Activated naive CD8-positive, alpha-beta T cell treated with anti-CD3 and anti-CD28 coated beads, Interleukin-2, amount 50 U/mL, for 24 hours (primary cell): ENCODE measurements at places on chromosomes 13 and 19.

DNA sequence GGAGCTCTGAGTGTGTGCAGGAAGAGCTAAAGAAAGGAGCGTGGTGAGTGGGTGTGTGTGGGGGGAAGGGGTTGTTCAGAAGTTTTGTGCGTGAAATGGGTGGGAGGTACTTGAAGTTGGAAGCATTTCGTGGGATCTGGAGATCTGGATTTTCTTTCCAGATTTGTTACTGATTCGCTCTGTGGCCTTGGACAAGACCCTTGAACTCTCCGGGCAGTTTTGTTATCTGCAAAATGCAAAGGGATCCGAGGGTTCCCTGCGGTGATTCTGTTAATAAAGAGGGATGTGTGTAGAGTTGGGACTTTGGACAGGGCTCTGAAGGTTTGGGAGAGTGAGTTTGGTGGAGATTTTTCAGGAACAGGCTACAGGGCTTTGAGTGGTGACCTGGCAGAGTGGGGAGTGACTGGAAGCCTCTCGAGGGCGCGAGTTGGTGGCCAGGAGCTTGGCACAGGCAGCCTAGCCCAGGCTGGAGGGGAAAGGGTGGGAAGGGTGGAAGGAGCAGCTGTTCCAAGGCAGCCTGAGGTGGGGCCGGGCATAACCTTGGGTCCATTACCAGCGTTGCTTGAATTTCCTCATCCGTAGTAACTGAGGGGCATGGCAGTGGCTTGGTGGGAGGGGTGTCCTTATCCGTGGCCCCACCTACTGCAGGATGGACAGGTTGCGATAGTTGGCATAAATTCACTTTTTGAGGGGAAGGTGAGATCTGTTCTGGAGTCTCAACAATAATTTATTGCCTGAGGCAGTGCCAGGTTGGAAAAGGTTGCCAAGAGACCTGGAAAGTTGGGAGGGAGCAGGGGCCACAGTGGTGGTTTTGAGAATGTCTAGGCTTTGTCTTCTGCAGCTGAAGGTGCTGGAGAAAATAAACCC lies 2.1 kb downstream of the ACTN4 start:
- DNase-seq: no peak

GRCh38 chr13:66492479-66492878 lies 737.7 kb downstream of the PCDH9 start:
- DNase-seq: no peak

DNA sequence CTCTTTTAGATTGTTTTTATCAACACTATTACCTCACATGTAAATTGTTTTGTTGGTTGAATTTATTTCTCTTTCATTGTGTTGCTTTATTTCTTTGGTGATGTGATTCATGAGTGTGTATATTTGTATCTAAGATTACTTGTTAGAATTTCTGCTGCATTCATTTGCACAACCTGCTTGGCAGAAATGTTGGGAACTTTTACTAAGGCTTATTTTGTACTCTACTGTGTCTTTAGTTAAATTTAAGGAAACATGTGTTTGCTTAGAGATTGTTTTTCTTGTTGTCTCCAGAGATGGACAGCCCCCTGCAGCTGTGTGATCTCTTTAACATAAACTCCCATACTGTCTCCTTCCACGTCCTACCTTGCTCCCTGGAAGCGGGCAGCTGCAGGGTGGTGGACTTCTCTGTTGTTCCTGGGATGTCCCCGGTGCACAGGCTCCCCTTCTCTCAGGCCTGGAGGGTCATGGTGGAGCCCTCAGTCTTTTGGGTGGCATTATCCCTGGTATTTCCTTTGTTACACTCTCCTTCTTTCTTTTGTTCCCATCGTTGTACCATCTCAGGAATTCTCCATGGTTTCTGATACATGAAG lies 212.0 kb upstream of the SPRY2 start:
- no peak for DNase-seq

DNA sequence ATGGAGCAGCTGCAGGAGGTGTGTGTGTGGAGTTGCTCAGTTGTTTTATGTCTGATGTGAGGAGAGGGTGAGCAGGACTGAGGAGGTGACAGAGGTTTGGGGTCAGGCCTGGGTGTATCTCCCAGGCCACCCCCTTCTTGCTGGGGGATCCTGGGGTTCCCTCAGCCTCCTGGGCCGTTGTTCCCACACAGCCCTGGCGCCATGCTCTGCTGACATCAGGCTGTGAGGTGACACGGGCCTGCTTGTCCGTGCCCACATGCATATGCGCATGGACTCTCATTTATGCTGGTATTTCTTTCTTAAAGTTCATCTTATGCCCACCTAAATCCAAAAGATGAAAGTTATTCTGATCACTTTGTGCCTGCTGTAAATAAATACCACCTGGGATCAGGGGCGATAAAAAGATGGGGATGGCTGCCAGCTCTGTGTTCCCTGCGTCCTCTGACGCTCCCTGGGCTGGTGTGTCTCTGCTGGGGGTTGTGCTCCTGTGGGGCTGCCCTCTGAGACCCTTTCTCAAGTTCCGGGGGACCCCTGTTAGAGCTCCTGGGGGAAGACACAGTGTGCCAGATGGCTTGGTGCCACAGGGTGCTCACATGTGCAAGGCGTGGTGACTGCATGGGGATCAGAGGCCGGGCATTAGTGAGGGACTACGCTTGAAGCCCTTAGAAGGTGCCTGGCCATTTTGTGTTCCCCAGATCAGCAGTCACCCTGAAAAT lies 12.6 kb downstream of the NAXD start:
- DNase-seq: no peak

DNA sequence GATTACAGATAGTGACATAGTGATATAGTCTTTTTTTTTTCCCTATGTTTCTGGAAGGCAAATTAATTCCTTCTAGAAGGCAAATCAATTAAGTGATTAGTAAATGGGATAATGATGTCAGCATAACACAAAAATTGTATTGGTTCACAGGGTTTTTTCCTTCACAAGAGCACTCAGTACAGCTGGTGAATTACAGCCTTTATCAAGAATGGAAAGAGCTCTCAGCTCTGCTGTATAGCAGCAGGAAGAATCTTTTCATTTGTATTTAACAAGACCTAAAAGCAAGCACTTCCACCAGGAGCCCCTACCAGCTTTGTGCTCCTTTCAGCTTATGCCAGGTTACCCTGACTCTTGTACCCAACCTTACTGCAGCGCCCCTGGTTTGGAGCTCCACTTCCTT lies 90.8 kb downstream of the SERP2 start:
- DNase-seq: no peak

DNA sequence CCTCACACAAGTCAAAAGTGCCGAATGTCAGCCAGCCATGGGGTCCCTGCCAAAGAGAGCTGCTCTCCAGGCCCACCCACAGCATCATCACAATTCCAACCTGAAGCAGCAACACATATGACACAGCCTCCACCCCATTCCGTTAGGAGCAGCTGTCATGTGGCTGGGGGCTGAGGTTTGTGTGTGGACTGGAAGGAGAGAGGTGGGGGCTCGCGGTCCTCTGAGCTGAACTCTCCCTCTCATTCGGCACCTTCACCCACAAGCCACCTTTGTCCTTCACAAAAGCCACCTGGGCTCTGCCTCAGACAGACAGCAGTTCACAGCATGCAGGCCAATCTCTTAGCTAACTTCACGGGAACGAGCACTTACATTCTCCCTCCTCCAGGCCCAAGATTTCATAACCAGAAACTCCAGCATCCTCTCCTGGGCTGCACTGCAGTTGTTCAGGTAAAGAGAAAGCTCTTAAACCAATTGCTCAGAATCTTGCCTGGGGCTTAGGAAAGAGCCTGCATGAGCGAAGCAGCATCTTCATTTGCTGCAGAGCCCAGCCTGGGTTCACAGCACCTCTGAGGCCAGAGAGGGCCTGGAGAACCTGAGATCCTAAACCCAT lies 7.2 kb downstream of the RAB20 start:
- no peak for DNase-seq
